NCI-H510A (cell line): ENCODE measurements at places on chromosomes 4 and X.

DNA sequence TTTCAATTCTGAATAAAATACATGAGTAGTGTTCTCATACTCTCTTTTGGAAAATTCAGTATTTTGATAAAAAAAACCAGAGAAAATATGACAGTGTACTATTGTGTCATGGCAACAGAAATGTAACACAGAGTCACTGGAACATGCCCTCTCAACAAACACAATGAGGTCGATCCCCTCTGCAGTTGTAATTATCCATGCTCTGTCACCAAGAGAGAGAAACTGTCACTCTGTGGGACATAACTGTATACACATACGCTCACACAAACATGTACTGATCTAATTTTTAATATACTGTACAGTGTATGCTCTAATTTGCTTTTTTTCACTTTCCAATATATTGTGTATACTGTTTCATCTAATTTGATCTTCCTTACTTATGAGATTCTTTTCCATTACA is 1136.8 kb upstream of the TENM3 start:
- DNase-seq: no peak

GRCh38 chr4:109703664-109704361 is 568 bp upstream of the CASP6 start:
- no peak for DNase-seq

- DNase-seq: no peak
Observed at GRCh38 chr4:150387981-150388380, 194.0 kb upstream of the MAB21L2 start.

DNA sequence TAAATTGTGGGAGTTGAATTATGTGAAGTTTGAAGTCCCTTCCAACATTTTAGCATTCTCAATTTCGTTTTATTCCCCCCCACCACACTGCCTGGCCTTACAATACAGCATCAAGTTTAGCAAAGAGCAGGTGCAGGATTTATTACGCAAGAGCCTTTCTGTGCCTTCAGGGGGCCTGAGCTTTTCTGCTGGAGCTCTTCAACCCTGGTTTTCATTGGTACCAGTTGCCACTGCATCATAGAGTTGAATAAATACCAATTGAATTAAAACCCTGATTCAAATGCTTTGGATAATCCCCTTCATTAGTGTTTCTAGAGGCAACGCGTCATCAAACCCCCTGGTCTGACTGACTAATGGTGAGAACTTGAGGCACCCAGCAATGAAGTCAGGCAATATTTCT is 43.6 kb upstream of the KIT start:
- DNase-seq: peak; percentile 44

GRCh38 chrX:9587642-9588041 is 122.8 kb downstream of the TBL1X start:
- DNase-seq: no peak
